Psoas muscle (tissue), 8 donors: ENCODE measurements at places on chromosomes 6 and 20.
A peak's percentile ranks its signal among the peaks of the same experiment; 100 is the strongest.

- DNase-seq, result no peak
Observed at GRCh38 chr6:33367009-33367714, 24.5 kb upstream of the KIFC1 start.

DNA sequence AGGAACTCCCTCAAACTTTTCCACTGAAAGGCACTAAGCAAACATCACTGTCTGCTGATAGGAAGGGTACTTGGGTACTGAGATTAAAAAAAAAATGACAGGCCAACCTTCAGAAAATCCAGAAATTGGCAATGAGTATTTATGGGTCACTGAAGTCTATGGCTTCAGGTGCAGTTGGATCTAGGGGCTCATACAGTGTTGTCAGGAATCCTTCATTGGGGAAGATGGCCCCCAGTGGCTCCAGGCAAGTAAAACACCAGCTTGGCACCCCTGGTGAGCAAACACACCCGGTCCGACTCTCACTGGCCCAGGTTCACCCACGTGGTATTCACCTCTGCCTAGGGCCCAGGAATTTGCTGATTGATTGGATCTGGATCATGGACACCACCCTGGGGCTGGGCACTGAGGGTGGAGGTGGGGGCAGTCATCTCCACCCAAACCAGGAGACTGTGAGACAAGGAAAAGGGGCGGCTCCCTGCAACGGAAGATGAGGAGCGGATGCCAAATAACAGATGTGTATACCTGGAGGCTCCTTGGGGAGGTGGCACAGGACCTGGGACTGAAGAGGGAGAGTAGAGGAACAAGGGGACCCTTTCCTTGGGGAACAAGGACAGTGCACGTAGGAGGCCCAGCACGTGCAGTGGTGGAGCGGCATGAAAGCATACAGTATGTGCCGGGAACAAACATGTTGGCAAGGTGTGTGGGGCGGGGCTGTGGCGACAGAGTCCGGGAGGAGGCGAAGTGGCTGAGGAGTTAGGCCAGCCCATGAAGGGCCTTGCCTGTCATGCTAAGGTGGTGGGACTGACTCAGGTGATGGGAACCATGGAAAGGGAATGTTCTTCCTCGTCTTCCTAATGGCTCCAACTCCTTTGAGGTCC, 4.7 kb downstream of the SLC2A10 start:
- no peak for DNase-seq

GRCh38 chr6:125787791-125788190, 3.0 kb upstream of the NCOA7 start:
- DNase-seq, result no peak

GRCh38 chr6:3500262-3501014, 43.6 kb upstream of the SLC22A23 start:
- DNase-seq, result no peak

GRCh38 chr6:50236164-50236563, 186.4 kb upstream of the DEFB112 start:
- DNase-seq, result no peak

GRCh38 chr6:14221564-14222279, 104.2 kb downstream of the CD83 start:
- DNase-seq, result no peak

GRCh38 chr20:62584671-62585460, 57.4 kb upstream of the SLCO4A1 start:
- no peak for DNase-seq

- DNase-seq, result no peak
Observed at GRCh38 chr6:105432797-105433196, 29.9 kb upstream of the PREP start.

DNA sequence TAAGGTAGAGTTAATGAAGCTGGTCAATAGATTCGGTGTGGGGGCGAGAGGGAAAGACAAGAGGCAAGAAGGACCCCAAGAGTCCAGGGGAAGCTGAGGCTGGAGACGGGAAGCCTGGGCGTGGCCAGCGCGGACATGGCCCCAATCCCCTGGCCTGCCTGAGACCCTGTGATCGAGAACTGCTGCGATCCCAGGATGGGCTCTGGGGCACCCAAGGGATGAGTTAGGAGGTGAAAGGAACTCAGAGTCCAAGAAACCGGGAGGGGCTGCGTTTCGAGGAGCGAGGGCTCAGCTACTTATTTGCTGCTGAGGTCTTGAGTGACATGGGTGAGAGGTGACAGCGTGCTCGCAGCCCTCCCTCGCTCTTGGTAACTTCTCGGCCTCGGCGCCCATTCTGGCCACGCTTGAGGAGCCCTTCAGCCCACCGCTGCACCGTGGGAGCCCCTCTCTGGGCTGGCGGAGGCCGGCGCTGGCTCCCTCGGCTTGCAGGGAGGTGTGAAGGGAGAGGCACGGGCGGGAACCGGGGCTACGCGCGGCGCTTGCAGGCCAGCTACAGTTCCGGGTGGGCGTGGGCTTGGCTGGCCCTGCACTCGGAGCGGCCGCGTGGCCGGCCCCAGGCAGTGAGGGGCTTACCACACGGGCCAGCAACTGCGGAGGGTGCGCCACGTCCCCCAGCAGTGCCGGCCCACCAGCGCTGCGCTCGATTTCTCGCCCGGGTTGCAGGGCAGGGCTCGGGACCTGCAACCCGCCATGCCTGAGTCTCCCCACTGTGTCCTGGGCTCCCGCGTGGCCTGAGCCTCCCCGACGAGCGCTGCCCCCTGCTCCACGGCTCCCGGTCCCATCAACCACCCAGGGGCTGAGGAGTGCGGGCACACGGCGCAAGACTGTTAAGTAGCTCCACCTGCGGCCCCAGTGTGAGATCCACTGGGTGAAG, 58.2 kb downstream of the IRF4 start:
- no peak for DNase-seq

- no peak for DNase-seq
Observed at GRCh38 chr6:7998103-7998725, 66.0 kb downstream of the BLOC1S5 start.

DNA sequence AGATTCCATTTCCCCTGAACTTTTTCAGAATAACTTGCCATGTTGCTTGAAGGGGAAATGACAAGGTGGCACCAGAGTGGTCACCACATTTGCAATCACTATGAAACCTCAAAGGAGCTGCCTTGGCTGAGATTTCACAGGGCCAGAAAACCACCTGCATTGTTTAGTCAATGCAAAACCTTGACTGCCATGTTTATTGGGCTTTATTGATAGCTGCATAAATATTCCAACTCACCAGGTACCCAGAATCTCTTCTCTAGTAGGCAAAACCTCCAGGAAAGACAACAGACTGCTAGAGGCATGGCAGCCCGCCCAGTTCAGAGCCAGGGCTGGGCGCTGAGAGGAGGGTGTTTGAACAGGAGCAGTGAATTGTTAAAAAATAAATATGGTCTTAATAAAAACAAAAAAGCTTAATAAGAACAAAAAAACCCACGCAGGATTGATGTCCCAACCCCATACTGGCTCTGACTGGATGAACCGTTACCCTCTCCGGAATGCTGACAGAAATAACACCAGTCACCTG, 375.6 kb downstream of the ZFAND3 start:
- DNase-seq, result no peak

DNA sequence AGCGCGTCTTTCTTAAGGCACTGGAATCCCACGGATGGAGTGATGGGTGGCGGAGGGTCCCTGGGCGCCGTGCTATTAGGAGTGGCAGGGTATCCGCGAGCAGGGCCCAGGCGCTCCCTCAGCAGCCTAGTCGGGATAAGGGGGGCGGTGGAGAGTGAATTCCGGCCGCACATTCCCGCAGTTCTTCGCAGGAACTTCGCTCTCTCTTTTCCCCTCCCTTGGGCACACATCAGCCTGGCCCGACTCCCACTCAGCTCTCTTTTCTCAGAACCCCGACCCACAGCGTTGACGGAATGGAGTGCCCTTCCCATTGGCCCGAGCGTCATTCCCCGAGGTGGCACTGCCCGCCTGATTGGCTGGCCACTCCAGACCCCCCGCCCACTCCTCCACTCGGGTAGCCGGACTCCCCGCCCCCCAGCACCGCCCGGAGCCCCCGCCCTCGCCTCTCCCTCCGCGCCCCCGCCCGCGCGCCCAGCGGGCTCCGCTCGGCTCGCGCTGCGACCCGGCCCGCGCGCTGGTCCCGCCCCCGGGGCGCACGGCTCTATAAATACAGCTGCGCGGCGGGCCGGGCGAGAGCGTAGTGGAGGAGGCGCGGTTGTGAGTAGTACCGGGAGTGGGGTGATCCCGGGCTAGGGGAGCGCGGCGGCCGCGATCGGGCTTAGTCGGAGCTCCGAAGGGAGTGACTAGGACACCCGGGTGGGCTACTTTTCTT, at the start of gene ID4:
TSS of gene ID4 (plus strand) at position 572 of the 712 bp plus-strand sequence. CDS start 385 bp downstream, outside the sequence.
- DNase-seq, result peak; percentile 93

GRCh38 chr6:98579941-98580340, 254.4 kb upstream of the POU3F2 start:
- DNase-seq, result no peak

GRCh38 chr20:44884907-44885391, 556 bp upstream of the YWHAB start:
- no peak for DNase-seq

- DNase-seq, result peak; percentile 55
Observed at GRCh38 chr6:142187209-142187608, 40.1 kb downstream of the VTA1 start.

GRCh38 chr6:30491991-30492952, 3.0 kb downstream of the HLA-E start:
- DNase-seq, result no peak

GRCh38 chr6:36028877-36029324, 1.3 kb downstream of the MAPK14 start:
- peak; percentile 57 for DNase-seq

DNA sequence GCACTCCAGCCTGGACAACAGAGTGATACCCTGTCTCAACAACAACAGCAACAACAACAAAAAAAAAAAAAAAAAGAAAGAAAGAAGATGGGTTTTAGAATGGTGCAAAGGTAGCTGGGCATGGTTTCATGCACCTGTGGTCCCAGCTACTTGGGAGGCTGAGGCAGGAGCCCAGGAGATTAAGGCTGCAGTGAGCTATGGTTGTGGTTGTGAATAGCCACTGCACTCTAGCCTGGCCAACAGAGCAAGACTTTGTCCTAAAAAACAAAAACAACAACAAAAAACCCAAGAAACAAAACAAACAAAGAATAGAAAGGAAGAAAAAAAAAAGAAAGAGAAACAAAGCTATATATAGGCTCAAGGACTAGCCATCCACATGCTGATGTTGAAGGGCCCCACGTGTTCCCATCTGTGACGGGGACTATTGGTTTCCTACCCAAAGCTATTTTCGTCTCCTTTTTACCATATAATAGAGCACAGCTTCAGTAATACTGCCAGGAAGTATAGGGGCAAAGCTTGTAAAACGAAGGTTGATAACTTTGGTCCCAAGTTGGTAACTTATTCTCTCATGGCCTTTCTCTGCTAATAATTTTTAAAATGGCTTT, 7.9 kb upstream of the EEF1E1 start:
- no peak for DNase-seq

DNA sequence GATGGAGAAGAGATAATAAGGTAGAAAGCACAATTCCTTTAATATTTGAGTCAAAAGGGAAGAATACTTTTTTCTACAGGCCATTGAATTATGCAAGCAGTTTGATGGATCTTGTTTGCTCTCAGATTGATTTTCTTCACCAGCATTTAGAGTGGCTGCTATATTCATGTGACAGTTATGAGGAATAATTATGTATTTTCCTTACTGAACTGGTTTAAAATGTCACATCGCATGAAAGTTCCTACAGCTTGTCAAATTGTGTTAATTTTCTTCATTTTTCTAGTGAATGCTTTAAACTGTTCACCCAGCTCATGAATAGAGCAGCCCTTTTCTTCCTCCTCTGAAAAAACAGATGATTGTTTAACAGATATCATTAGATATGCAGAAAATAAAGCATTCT, 37.4 kb upstream of the TPD52L1 start:
- no peak for DNase-seq

GRCh38 chr6:165632194-165632593, 30.8 kb downstream of the PDE10A start:
- no peak for DNase-seq

DNA sequence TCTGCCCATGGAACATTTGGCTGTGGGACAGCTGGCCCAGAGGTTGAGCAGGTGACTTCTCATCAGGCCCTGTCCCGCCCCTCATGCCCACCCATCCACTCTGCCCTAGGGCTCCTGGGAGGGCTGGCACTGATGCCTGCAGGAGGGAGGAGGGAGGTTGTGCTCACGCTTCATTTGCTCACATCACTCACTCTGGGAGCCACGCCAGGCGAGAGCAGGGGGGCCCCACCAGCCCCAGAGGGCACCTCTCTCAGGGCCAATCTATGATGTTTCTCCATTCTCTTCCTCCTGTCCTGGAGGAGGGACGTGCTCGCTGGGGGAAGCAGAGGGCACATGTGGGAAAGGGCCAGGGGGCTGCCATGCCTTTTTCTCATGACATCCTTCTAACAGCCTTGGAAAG, 10.9 kb upstream of the GLP1R start:
- DNase-seq, result no peak

GRCh38 chr6:80182308-80182707, 75.8 kb downstream of the BCKDHB start:
- DNase-seq, result no peak

- DNase-seq, result no peak
Observed at GRCh38 chr6:147603392-147604081, 95.0 kb downstream of the SAMD5 start.

- DNase-seq, result peak; percentile 44
Observed at GRCh38 chr20:62350098-62350628, 16.9 kb downstream of the LAMA5 start.

DNA sequence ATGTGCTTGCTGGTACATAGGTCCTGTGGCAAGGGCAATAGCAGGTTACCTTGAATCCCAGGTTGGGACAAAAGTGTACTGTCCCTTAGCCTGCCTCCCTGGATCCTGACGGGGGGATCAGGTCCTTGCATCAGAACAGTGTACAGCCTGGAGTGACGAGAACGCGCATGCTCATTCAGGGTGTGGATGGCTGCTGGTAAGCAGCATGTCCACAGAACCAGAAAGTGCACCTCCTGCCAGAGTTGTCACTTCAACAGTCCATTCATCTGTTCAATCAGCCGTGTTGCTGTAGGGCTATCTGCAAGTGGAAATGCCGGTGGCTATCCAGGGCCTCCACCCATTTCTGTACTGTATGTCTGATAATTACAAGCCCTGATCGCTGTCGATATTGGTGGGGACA, 236.3 kb upstream of the SOX4 start:
- DNase-seq, result no peak

- DNase-seq, result peak; percentile 52
Observed at GRCh38 chr6:43246301-43247113, 3.2 kb downstream of the TTBK1 start.

GRCh38 chr6:26196846-26197635, 109.8 kb downstream of the HFE start:
- DNase-seq, result peak; percentile 66

- no peak for DNase-seq
Observed at GRCh38 chr20:39451386-39451785, 489.2 kb downstream of the DHX35 start.

DNA sequence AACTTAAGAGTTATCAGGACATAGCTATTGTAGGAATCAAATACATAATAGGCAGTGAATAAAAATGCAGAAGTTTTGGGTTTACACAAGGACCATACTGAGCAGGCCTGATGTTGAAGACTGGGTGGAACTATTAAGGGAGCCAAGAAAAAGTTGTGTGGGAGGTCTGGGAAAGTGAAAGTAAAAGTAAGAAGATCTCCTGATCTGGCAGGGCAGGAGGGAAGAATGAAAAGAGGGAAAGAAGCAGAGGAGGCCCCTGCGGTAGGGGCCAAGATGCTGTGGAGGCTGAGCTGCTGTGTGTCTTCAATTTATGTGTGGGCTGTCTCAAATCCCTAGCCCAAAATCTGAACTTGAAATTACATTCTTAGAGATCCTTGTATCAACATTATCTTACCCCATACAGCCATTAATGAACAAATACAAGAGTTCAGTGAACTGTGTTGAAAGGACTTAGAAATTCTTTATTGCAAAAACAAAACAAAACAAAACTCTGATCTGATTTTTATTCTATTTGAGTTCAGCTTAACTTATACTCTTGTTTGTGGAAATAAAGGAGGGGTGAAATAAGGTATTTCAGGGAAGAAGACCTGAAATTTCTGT, 1183.8 kb downstream of the HACE1 start:
- no peak for DNase-seq
